ENCODE measurements at places on chromosomes 11 and 22.

- no peak for DNase-seq
Observed at GRCh38 chr11:117535201-117535849, 207.7 kb downstream of the CEP164 start.

GRCh38 chr22:49514641-49515040 lies 313.0 kb downstream of the BRD1 start:
- DNase-seq, result no peak

DNA sequence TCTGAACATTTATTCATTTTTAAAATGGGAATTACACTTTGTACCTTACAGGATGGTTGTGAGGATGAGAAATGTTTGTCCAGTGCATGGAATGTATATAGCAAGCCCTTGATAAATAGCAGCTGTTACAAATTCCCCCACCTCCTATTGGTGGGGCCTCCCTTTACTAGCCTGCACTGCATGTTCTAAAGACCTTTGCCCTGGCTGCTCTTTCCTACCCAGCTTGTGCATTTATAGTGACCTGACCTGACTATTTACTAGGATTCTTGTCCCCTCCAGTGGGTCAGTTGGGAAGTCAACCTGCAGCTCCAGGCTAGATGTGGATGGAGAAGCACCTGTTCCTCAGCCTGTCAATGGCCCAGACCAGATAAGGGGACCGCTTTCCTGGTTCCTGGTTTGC lies 180.3 kb downstream of the HIPK3 start:
- no peak for DNase-seq

- no peak for DNase-seq
Observed at GRCh38 chr11:100712583-100712982, 25.5 kb downstream of the ARHGAP42 start.

- no peak for DNase-seq
Observed at GRCh38 chr22:50716290-50717024, 21.5 kb upstream of the ACR start.

DNA sequence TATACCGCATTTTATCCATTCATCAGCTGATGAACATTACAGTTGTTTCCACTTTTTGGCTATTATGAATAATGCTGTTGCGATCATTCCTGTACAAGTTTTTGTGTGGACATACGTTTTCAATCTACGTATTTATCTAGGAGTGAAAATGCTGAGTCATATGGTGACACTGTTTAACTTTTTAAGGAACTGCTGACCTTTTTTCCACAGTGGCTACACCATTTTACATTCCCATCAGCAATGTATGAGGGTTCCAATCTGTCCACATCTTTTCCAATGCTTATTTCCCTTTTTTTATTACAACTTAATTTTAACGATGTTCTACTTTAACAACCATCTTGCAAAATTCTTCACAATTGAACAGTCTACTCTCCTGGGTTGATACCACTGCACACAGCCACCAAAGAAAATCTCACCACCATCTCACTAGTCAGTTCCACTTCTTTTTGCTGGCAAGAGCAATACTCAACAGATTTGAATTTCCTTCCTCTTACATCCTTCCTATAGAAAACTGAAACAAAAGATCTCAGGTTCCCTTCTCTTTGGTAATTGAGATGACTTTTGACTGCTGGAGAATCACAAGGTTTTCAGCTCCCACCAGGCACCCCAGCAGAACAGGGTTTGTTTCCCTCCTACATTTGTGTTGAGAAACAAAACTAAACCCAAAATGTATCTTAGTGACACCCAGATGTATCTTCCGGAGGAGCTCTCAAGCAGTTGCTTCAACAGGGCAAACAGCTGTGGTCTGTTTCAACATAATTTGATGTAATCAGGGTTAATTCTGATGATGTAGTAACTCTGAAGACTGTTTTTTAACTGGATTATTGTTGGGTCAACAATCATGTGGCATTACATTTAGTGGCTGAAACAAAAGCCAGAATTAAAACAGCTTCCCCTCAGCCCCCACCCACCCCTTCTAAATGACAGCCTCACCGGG lies 7.0 kb upstream of the GAB2 start:
- DNase-seq, result peak; percentile 78

- DNase-seq, result peak; percentile 69
Observed at GRCh38 chr11:14357881-14358728, 878 bp downstream of the RRAS2 start.

DNA sequence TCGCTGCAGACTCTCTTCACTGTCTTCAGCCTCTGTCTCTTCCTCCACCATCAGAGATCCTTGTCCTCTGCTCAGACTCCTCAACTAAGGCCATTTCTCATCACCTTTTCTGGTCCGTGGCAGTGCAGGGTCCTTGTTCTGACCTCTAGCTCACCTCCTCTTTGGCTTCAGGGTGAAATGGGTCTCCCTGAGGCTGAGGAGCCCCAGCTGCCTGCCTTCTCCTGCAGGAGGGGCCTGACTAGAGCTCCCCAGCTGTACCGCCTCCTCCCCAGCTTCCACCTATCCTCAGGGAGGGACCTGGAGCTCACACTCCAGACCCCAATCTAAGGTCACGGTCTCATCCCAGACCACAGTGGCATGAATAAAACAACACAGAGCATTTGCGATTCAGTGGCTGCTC lies 203.0 kb downstream of the TRIM29 start:
- no peak for DNase-seq

DNA sequence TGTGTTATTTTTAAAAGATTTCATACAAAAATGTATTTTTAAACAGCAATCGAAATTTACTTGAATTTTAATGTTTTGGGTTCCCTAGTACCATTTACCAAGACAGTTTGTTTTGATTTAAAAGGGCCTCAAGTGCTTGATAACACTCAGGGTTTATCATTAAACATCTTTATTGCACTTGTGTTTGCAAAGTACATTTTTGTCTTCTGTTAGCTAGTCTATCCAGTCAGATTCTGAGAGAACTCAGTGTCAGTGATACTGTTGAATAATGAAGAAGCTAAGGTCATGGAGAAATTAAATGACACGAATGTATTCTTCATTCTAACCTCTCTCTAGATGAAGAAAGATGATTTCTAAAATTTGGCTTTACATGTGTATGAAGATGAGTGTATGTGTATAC lies 12.7 kb upstream of the SESN3 start:
- no peak for DNase-seq

DNA sequence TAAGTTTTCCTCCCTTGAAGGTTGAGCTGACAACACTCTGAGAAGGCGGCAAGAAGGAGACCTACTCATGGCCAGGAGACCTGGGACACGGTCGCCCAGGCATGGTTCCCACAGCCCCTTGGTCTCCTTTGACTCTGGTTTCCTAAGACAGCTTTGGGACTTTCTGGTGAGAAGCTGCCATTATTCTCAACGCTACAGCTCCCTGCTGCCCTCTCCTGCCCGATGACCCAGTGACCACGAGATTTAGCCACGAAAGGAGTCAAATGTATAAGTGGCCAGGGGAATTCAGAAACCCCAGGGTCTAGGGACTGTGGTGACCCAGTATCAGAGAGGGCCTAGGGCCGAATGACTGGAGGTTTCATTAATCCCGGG lies 699 bp upstream of the SDF2L1 start:
- peak; percentile 65 for DNase-seq

DNA sequence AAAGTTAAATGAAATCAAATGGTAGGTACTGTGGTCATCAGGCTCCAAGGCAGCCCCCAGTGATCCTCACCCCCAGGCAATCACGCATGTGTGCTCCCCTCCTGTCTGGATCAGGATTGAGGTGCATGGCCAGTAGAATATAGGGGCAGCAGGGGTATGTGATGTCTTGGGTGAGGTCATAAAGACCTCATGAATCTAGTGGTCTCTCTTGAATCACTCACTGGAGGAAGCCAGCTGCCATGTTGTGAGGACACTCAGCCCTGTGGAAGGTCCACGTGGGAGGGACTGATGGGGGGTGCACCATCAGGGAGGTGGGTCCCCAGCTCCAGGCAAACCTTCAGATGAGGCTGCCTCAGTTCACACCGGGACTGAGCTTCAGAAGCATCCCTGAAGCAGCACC lies 6.8 kb upstream of the IL17REL start:
- no peak for DNase-seq

GRCh38 chr11:76705826-76706225 lies 35.3 kb upstream of the LRRC32 start:
- DNase-seq, result no peak

DNA sequence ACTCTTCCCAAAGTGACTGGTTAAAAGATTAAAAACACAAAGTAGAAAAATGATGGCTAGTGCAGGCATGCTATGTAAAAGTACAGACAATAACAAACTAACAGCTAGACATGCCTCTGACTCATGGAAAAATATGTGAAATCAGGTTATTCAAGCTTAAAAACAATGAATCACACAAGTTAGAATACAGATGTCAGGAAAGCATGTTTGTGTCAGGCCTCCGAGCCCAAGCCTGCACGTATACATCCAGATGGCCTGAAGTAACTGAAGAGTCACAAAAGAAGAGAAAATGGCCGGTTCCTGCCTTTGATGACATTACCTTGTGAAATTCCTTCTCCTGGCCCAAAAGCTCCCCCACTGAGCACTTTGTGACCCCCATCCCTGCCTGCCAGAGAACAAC lies 110.1 kb downstream of the NOX4 start:
- DNase-seq, result peak; percentile 98

GRCh38 chr11:114563077-114563476 lies 3.4 kb upstream of the NXPE1 start:
- DNase-seq, result peak; percentile 69

GRCh38 chr11:85590848-85591483 lies 36.2 kb downstream of the DLG2 start:
- DNase-seq, result peak; percentile 46

DNA sequence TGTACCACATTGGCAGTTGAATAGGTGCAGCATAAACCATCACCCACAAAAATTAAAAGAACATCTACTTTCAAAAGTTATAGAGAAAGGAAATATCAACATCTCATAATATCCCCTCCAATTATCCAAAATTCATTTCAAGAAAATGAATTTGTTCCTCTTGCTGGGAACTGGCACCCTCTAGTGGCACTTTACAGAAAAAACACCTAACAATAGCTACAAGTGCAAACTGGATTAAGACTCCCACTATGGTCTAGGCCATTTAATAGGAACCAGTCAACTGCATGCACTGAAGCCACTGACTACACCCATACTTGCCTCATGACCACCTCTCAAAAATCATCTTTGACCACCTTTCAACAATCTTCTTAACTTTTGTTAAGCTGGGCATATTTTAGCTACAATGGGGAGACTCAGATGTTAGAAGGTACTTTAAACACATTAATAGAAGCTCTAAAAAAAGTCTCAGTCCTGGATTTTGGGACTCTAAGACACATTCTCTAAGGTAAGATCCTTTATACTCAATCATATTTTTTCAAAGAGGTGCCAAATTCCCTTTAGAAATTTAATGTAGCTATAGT lies 17.3 kb downstream of the TRAF6 start:
- peak; percentile 66 for DNase-seq

GRCh38 chr11:78216571-78217287 lies 28.0 kb downstream of the USP35 start:
- no peak for DNase-seq

DNA sequence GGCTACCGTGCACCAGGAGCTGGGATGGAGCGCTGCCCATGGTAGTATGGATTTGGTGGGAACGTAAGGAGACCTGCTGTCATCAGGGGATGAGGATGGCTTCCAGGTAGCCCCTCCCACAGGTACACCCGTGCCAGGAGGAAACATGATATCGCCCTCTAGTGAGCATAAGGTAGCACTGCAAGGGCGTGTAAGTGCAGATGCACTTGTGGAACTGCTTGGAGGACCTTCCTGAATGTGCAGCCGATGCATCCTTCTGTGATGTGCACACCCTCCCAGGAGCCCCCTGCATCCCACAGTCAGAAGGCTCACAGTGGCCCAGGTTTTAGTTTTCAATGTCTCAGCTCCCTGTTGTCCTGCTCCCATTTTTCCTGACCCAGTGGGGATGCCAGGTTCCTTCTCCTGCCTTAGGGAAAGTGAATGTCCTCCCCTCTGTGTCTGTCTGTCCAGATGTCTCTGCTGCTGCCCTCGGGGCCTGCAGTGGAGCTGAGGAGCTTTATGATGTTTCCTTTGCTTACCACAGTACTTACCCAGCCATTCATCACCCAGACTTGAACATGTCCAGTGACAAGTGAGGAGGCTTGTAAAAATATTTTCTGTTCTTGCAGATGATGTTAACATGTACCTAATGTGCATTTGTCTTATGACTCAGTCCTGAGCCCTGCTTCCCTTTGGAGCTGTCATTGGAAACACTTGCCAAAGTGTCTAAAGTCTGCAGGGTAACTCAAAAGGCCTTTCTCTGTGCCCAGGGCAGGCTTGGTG lies 49.2 kb downstream of the DBX1 start:
- DNase-seq, result peak; percentile 66

DNA sequence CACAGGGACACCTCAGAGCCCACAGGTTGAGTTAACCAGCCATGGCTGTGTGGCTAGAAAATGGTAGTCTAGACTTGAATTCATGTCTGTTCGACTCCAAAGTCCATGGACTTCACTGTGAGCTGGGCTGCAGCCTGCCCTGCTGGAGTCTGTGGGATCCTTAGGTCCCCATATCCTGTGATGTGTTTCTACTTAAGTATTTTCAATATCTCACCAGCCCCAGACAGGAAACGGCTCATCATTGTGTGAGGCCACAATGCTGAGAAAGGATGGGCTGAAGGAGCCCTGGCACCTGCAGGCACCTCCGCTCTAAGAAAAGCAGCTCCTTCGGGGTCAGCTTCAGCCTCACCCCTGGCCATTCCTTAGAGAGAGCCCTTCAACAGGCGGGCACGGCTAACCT lies 93.1 kb downstream of the NAT10 start:
- DNase-seq, result no peak

- DNase-seq, result no peak
Observed at GRCh38 chr11:80843266-80843974, 1402.6 kb upstream of the TENM4 start.

DNA sequence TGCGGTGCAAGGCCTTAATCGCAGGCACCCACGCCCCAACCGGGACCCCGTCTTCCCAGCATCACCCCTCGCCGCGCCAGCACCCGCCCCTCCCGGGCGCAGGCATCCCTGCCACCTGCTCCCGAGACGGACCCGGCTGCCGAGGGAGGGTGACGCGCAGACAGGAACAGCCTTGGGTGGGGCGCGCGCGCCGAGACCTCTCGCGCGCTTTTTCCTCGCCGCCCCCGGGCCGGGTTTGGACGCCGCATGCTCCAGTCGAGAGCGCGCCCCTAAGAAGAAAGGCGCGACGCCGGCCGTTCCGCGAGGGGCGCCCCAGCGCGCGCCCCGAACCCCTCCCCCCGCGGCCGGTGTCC lies 504 bp downstream of the CFL1 start:
- no peak for DNase-seq

Data from iris pigment epithelial cell (primary cell).